Endodermal cell (in vitro differentiated cells): ENCODE measurements at places on chromosomes 3 and 15. TPM values are rescaled to one million over a fixed set of nuclear protein-coding genes. Genes with fewer than 3 reads are reported as not detected.

Gene GRM2
- 5.4 and 7.4 TPM in 2 replicates for total RNA-seq

Gene ACKR2
- total RNA-seq, result 0.74 to 2.4 TPM (median 1.1 TPM) in 3 replicates

Gene FOXB1
- 0.73 and 1.7 TPM in 2 replicates for total RNA-seq

Gene MUSTN1
- total RNA-seq, result 4.2 and 4.4 TPM in 2 replicates

- DNase-seq, result no peak
These were observed 220.9 kb upstream of the NANOGP8 start for GRCh38 chr15:35305946-35306345.

DNA sequence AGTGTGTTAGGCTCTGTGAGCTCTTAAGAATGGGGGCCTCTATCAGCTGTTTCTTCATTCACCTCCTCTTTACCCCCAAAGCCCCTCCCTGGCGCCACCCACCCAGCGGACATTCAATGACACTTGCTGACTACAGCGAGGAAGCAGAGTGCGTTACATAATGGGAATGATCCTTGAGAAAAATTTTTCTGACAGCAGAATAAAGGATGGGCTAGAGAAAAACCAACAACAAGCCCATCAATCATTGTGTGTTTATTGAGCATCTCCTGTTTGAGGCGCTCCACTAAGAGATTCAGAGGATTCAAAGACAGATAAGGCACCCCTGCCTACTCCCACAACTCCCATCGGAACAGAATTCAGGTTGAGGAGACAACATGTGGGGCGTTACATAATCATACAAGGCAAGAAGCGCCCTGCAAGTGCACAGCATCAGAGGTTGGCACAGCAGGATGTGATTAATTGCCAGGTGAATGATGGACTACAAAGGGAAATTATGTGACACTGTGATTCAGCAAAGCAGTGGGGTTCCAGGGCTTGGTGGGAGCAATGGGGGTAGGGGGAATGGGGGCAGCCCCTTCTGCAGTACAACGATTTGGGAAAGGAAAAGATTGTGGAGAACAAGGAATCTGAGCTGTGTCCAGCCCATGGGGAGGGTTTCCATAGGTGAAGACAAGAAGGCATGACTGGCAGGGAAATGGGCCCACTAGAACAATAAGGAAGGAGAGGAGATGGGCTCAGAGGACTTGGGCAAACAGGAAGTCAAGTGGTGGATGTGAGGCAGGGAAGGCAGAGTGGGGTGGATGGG, 141.3 kb upstream of the ATP2B2 start:
- no peak for DNase-seq

DNA sequence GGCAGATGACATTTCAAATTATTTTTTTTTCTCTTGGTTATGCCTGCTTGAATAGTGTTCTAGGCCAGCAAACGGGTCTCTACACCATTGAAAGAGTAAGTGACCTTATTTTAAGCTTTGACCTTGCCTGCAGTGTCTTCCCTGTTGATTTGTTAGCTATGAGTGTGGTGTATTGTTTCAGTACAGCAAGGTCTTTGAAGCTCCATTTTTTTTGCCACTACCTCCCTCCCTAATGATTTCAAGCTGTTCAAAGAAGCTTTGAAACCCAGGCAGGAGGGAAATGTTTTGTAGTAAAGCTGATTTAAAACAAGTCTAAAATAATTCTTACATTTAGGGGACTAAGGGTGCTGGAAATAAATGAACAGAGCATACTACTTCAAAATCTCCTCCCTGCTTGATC, 1249.8 kb downstream of the ROBO1 start:
- DNase-seq, result no peak

DNA sequence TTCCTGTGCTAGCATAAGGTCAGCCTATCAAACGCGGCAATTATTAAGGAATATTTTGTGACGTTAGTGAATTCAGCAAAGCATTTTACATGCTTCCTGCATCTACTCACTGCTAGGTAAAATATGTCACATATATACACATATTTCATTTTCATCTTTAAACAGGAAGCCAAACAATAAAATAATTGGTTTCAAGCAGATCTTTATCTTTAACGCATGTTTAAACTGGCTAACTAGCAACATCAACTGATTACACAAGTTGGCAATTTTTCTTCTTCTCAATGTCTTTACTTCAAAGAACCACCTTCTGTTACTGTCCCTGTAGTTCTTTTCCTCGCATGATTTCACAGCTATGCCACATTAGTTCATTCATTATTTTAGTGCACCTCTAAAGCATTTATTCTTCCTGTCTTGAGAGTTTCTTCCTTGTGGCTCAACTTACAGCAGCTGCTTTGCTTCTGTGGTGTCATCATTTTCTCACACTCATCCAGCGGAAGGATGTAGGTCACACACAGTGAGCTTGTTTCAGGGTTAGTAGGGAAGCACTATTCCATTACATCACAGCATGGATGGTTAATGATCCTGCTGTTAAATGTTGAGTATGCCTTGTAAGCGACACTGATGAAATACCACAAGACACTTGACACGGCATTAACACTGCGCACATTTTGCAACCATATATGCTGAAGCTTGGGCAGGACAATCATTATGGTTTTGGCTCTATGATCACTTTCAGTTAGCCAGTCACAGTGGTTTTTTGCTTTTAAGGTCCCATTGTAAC, 2.3 kb upstream of the BCHE start:
- no peak for DNase-seq

Gene ADAMTS17
- 0.82 to 1.9 TPM (median 1.1 TPM) in 3 replicates for total RNA-seq

DNA sequence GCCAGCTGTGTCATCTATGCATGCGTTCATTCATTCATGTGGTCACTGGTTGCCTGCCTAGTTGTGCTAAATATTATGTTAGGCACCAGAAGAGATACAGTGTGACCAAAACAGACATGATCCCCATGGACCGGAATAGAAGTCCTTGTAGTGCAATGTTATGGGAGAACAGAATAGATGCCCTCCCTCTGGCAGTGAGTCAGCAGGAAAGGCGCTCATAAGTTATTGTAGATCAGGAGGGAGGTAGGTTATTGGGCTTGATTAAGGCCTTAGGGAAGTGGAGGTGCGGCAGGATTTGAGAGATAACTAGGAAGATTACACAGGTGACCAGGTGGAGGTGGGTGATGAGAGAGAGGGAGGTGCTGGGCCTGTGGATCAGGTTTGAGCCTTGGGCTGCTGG, 5.2 kb downstream of the MCTP2 start:
- no peak for DNase-seq

GRCh38 chr3:128052595-128053351, 536 bp downstream of the SEC61A1 start:
- no peak for DNase-seq

Gene RBP2
- total RNA-seq, result not detected in 2 replicates

GRCh38 chr15:38860674-38861073, 296.1 kb upstream of the RASGRP1 start:
- no peak for DNase-seq

GRCh38 chr3:192700885-192701284, 26.5 kb downstream of the FGF12 start:
- peak; percentile 59 for DNase-seq

GRCh38 chr15:57503911-57504598, 87.6 kb upstream of the MYZAP start:
- no peak for DNase-seq

DNA sequence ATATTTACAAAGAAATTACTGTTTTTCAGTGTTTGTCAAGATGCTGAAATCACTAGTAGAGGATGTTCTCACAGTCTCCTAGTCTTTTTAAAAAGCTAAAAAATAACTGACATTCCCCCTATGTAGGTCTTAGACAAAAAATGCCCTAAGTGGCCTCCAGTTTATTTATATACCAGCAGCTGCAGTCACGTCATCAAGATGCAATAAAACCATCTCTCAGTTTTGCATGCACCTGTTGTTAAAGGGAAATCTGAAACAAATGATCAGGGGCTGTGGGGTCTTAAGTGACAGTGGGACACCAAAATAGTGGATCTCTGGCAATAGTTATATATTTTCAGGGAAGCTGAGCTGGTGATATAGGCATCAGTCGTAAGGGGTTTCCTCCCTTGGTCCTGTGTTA, 146.5 kb upstream of the ARPP21 start:
- DNase-seq, result no peak

- no peak for DNase-seq
These were observed 50.2 kb downstream of the AKAP13 start for GRCh38 chr15:85430406-85431204.

Gene FGD5
- total RNA-seq, result 15.3 and 17.0 TPM in 2 replicates

Gene EPHB3
- 31.7 to 42.2 TPM (median 36.9 TPM) in 3 replicates for total RNA-seq

- DNase-seq, result no peak
These were observed 109.1 kb upstream of the ATP10A start for GRCh38 chr15:25972141-25972675.

DNA sequence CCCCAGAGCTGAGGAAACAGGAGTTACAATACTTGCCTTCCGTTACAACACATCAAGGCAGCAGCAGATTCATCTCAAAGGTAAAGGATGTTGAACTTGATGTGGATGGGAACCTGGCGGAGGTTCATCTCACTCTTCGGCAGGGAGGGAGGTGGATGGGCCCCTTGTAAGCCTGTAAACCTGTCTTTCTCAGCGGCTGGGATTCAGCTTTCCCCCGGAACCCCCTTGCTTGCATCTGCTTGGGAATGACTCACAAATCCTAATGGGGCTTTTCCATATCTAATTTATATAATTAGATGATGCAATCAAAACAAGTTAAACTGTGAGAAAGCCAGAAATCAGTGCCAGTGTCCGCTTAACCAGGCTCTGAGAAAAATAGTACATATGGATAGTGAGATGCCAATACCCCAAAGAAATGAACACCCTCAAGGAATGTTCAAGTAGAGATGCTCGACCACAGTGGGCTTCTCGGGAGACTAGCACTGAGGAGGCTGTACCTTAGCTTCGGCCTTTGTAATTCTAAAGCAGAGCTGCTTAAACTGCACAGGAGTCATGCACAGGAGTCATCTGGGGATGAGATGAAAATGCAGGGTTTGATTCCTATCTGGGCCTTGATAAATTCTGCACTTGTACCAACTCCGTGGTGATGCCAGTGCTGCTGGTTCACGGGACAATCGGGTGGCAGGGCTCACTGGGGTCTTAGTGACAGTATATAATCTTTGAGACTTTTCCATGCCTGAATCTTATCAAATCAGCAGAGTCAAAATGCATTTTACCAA, 2.2 kb upstream of the FAM240A start:
- peak; percentile 27 for DNase-seq

Gene C3orf85
- not detected in 2 replicates for total RNA-seq

Gene FBXW12
- 0.55 to 1.4 TPM (median 0.63 TPM) in 3 replicates for total RNA-seq

DNA sequence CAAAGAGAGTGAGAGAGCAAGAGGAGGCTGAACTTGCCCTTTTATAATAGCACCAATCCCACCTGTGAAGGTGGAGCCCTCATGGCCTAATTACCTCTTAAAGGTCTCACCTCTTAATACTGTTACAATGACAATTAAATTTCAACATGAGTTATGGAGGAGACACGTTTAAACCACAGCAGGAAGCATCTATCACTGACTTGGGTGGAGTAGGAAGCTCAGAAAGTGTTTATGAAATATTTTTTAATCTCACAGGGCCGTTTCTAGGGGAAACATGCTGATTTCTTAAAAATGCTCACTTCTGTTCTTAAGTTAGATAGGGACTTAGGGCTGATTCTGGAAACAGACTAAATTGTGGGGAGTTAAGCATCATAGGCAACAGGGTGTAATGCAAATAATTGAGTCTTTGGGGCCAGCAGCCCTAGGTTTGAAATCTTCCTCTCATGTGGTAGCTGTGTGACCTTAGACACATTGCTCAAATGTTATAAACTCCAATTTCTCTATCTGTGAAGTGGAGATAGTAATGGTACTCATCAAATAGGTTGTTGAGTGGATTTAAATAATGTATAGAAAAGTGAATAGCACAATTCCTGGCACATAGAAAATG, 133.3 kb upstream of the KLHL25 start:
- no peak for DNase-seq

- no peak for DNase-seq
These were observed 46.5 kb upstream of the LIMD1 start for GRCh38 chr3:45547764-45548680.

GRCh38 chr3:81838457-81838856, 77.0 kb upstream of the GBE1 start:
- DNase-seq, result no peak

Gene GPR27
- total RNA-seq, result 4.4 to 7.4 TPM (median 6.5 TPM) in 3 replicates

- no peak for DNase-seq
These were observed 93.5 kb downstream of the ZIC4 start for GRCh38 chr3:147312786-147313280.

GRCh38 chr3:14126017-14126886, 1.4 kb downstream of the TMEM43 start:
- no peak for DNase-seq

DNA sequence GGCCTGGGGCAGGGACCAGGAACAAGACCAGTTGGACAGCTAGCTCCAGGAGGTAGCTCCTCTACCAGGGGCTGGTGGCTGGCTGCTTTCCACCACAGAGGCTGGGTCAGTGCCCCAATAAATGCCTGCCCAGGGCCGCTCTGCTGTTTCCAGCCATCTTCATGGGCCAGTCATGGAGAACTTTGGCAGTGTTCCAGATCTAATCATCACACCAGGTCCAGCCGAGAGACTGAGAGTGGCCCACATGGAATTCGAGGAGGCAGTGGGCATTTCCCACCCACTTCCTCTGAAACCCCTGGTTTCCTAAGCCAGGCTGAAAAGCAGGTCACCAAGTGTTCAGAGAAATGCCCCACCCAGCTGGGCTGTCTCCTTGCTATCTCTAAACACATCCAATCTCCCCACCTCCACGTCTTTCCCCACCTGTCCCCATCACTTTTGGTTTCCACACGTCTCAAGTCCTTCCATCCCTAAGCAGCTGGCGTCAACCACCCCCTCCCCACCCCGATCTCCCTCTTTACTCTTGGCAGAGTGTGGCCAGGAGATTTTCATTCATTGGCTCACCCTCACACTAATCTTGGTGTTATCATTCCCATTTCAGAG, 190.0 kb upstream of the LINGO1 start:
- no peak for DNase-seq

DNA sequence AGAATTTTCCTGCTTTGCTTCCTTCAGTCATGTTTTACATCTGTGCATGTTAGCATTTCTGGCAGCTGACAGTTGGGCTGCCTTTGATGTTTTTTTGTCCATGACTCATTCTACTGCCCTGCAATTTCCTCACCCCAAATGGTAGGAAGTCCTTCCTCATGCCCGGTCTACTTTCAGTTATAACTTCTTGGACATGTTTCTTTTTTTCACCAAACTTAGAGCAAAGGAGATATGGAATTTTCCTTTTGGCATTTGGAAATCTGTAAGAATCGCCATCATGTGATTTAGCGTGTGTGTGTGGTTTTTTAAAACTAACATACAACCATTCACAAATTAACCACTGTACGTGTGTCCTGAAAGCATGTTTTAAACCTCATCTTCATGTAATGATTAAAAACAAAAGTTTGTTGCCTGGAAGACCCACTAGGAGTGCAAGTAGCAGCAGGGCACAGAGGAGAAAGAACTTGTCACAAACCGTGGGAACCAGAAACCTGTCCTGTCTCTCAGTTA, 430.7 kb upstream of the CFAP20DC start:
- DNase-seq, result no peak
